ENCODE measurements at places on chromosomes 11 and 22.
A peak's percentile ranks its signal among the peaks of the same experiment; 100 is the strongest.

GRCh38 chr11:70397336-70397982, 870 bp upstream of the CTTN start:
- peak; percentile 37 for DNase-seq

DNA sequence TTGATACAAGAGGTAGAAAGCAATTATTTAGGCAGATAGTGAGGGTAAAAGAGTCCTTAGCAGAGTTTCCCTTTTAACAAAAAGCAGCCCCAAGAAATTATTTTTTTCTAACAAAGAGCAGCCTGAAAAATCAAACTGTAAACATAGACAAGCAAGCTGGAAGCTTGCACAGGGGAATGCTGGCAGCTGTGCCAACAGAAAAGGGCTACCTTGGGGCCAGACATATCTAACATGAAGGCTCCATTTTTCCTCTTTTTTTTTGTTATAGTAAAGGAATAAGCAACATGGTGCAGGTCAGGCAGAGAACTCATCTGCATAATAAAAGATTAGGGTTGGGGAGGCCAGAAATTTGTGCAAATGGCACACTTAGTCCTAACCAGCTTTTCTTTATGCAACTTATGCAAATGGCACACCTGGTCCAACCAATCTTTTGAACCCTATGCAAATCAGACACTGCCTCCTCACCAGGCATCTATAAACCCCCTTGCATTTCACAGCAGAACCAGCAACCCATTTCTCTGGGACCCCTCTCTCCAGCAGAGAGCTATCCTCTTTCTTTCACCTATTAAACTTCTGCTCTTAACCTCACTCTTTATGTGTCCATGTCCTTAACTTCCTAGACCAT, 41.8 kb downstream of the PDGFD start:
- no peak for DNase-seq

GRCh38 chr22:43159484-43160178, 8.3 kb downstream of the TSPO start:
- no peak for DNase-seq

GRCh38 chr11:35855671-35856070, 88.2 kb upstream of the LDLRAD3 start:
- no peak for DNase-seq

GRCh38 chr22:25747245-25747944, 5.4 kb downstream of the MYO18B start:
- no peak for DNase-seq

DNA sequence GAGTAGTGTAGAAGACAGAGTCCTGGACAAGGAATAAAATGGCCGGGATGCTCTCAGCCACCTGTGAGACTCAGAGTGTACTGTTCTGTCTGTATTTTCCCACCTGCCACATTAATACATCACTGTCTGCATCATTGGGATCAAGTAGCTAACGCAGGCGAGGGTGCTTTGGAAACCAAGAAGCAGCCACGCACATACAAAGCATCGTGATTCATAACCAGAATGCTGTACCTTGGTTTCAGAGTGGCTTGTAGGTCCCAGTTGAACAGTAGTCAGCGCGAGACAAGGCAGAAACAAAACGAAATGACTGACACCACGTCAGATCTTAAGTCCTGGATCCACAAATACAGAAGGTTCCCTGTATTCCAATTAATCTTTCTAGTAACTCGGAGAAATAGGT, 198.3 kb downstream of the GRIK4 start:
- DNase-seq = no peak

GRCh38 chr22:18110194-18110953, at the start of gene TUBA8:
Gene TUBA8, plus strand, starts transcription at chr22:18110809. Its CDS starts 57 bp downstream, at chr22:18110866.
- DNase-seq = peak; percentile 57

DNA sequence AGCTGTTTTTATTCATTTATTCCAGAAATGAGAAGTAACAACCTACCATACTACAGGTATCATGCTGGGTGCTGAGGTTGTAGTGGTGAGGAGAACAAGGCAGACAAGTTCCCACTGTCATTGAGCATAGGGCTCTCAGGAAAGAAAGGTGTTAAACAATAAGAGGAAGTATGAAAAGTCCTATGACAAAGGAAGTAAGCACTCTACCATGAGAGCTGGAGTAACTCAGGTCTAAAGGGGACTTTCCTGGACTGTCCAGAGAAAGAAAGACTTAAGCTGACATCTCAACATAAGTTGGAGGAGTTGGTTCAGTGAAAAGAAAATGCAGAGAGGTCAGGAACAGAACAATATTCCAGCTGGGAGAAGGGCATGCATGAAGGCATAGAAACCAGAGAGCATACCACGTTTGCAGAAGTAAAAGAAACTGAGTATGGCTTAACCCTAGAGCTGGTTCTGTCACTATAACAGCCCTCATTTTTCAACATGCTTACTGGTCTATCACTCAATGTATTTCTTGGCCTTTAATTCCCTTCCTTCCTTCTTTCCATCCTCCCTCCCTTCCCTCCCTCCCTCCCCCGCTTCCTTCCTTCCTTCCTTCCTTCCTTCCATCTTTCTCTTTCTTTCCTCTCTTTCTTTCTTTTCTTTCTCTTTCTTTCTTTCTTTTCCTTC, 137.8 kb upstream of the BDNF start:
- no peak for DNase-seq

Measured in activated naive CD8-positive, alpha-beta T cell treated with anti-CD3 and anti-CD28 coated beads, Interleukin-2, amount 10 ng/mL, durations not matched to agents 7 days and 5 days (primary cell).